ENCODE measurements at places on chromosomes 4 and X.

DNA sequence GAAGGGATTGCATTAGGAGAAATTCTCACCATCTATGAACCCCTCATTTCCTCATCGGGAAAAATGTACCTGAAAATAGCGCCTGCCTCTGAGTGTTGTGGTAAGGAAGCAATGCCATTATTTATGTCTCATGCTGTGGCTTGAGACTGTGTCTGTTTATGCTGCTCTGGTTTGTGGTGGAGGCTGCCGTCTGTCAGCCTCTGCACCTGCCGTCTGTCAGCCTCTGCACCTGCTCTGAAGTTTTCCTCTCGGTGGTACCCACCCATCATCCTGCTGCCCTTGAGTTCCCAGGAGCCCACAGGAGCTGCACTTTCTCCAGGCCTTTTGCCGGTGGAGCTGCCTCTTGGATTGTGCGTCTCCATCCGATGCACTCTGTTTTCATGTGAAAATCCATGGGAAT is 68.5 kb upstream of the PPP2R3B start:
- no peak for DNase-seq

DNA sequence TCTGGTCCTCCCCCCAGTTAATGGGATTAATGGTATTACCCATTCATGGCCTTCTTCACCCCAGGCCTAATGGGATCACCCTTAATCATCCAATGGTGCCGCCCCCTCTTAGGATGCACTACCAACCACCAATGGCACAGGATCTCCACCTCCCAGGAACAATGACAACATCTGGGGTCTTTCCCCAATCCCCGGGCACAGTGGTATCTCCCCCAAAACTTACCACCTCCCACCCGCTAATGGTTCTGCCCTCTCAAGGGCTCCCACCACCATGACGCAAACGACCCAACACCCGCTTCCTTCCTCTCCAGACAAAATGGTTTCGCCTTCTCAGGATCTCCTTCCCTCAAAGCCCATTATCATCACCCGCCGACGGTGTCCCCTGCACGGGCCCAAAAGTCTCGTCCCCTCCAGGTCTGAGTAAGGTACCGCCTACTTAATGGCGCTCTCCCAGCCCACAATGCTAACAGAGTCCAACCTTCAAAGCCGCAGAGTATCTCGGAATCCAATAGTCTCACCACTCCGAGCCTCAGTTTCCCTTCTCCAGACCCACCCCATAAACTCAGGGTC is 458 bp downstream of the GRIPAP1 start:
- DNase-seq: peak; percentile 28

- DNase-seq: no peak
Observed at GRCh38 chrX:47697181-47697580, 38.2 kb upstream of the UXT start.

DNA sequence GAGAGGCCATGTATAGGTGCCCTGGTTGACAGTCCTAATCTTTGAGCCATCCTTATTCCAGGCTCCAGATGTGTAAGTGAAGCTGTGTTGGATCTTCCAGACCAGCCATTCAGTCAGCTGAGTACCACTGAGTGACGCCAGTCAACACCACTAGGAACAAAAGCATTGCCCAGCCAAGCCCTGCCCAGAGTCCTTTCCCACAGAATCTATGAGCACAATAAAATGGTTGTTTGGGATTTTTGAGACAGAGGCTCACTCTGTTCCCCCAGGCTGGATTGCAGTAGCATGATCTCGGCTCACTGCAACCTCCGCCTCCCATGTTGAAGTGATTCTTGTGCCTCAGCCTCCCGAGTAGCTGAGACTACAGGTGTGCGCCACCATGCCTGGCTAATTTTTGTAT is 262.5 kb downstream of the BCOR start:
- no peak for DNase-seq

GRCh38 chrX:129802863-129803262 is 23.1 kb downstream of the SASH3 start:
- no peak for DNase-seq
